Stimulated activated CD8-positive, alpha-beta memory T cell treated with anti-CD3 and anti-CD28 coated beads, Interleukin-7, amount 100 ng/mL, for 24 hours (primary cell): ENCODE measurements at places on chromosomes 6 and 20.

DNA sequence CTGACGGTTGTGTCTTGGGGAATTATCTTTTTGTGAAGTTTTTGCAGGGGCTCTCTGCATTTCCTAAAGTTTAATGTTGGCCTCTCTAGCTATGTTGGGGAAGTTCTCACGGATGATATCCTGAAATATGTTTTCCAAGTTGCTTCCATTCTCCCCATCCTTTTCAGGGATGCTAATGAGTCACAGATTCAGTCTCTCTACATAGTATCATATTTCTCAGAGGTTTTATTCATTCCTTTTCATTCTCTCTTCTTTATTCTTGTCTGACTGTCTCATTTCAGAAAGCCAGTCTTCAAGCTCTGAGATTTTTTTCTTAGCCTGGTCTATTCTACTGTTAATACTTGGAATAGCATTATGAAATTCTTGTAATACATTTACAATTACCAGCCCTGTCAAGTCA, 61.3 kb downstream of the UNC5CL start:
- no peak for DNase-seq

DNA sequence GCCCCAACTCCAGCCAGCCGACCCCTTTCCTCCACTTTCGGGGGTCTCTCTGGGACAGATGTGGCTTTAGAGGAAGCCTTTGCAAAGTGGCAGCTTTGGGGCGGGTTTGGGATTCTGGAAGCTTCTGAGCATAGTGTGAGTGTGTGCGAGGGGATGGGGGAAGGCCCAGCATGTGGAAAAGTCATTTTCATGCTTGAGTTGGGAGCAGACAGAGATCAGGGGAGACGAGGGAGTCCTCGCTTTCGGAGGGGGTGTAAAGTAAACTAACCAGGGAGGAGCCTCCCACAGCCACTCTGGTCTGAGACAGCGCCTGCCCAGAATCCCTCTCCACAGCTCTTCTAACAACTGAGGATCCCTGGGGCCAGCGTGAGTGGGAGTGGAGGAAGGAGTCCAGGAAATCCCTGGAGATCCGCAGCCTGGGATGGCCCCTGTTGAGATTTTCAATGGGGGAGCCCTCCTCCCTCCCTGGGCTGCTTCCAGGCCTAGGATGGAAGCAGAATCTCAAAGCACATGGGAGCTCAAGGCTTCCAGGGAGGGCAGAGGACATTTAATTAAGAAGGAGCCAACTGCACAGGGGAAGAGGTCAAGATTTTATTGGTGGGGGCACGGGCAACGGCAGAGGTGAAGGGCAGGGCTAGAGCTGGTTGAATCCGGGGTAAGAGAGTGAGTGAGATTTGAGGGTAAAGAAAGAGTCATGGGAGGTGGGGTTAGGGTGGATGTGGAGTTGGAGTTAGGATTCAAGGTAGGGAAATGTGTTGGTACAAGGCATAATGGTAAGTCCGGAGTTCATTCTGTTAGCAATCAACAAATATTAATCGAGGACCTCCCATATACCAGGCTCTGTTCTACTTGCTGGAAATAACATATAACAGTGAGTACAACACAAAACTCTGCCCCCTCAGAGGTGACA, 102.3 kb upstream of the FOXP4 start:
- DNase-seq: no peak

- DNase-seq: no peak
Observed at GRCh38 chr6:155291291-155291690, 23.0 kb downstream of the TFB1M start.

- no peak for DNase-seq
Observed at GRCh38 chr6:80356000-80356399, 249.5 kb downstream of the BCKDHB start.

GRCh38 chr20:45011108-45011526, 44.8 kb downstream of the STK4 start:
- peak; percentile 17 for DNase-seq

- no peak for DNase-seq
Observed at GRCh38 chr20:12570371-12570770, 438.4 kb upstream of the SPTLC3 start.

- no peak for DNase-seq
Observed at GRCh38 chr6:166933396-166933795, 23.0 kb downstream of the RNASET2 start.

DNA sequence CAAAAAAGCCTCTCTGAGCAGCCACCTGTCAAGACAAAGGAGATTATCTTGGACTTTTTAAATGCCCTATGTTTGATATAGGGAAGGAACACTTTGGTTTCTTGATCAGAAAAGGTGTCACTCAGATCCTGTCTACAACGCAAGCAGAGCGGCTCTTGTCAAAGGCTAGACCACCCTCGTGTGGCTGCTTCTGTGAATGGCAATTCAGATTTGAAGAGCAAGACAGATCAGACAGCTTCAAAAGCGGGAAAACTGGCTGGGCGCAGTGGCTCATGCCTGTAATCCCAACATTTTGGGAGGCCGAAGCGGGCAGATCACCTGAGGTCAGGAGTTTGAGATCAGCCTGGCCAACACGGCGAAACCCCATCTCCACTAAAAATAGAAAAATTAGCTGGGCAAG, 10.1 kb upstream of the NXT1 start:
- DNase-seq: no peak

DNA sequence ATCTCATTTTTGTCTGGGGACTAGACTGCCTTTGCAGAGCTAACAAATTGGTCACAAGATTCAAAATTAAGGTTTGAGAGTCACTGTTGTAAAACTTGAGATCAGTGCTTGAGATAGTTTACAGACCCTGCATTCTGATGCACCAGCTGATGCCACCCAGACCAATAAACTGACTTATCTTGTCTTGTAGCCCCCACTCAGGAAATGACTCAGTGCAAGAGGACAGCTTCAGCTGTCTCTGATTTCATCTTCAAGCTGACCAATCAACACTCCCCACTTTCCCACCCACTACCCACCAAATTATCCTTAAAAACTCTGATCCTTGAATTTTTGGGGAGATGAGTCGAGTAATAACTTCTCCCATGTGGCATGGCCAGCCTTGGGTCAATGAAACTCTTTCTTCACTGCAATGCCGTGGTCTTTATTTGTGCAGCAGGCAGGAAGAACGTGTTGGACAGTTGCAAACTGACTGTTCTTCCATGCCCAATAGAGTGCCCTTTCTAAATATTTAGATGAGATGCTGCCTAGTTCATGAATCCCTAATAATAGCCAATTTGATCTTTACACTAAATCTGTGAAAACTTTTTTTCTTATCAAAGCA, 48.3 kb upstream of the PROKR2 start:
- DNase-seq: no peak

DNA sequence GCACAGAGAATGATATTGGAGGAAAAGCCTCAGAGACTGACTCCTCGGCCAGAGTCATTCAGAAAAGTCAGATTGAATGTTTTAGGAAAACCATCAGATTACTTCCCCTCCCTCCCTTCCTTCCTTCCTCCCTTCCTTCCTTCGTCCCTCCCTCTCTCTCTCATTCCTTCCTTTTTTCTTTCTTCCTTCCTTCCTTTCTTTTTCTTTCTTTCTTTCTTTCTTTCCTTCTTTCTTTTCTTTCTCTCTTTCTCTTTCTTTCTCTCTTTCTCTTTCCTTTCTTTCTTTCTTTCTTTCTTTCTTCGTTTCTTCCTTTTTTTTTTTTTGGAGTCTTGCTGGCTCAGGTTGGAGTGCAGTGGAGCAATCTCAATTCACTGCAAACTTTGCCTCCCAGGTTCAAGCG, 7.4 kb downstream of the OCSTAMP start:
- no peak for DNase-seq

GRCh38 chr6:147023148-147023547, 181.1 kb upstream of the STXBP5 start:
- DNase-seq: no peak

- no peak for DNase-seq
Observed at GRCh38 chr6:102902471-102902870, 1509.0 kb downstream of the GRIK2 start.

DNA sequence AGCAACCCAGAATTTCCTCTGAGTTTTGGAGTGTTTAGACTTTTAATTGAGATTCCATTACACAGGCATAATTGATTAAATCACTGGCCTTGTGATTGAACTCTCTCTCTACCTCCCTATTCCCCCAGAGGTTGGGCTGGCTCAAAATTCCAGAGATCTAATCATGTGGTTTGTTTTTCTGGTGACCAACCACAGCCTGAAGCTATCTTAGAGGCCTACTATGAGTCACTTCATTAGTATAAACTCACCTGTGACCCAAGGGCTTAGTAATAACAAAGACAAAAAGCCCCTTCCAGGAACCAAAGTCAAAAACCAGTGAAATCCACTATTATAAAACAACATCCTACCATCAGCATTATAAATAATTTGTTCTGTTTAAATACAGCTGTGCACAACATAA, 992.5 kb upstream of the CITED2 start:
- DNase-seq: no peak

DNA sequence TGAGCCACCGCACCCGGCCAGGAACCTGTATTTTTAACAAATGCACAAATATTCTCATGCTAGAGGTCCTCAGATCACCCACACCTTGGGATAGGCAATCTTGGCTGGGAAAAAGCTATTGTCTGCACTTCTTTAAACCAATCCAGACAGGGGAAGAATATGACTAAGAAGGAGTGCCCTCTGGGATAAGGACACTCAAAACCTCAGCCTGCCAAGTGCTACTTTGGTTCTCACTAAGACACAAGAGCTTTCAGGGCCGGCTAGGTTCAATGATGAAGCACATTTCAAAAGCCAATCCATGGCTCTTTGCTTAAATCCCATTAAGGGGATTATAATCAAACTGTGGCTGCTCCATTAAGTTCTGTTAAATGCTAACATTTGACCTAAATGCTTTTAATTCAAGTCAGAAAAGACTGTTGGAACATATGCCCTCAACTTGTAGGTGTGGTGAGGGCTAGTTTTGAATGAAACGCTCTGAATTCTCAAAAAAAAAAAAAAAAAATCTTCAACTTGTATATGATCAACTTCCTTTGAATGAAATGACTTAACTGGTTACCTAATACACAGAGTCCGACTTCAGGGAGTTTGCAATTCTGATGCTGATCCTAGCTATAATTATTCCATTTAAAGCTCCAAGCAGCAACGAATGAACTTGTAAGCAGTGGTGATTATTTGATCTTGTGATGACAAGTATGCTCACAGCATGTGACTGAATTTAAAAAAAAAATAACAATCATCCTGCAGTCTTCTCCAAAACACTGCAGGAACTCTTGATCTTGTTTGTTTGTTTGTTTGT, 56.6 kb downstream of the SLC23A2 start:
- DNase-seq: no peak

GRCh38 chr6:79375635-79376337, 141.3 kb upstream of the HMGN3 start:
- DNase-seq: no peak

DNA sequence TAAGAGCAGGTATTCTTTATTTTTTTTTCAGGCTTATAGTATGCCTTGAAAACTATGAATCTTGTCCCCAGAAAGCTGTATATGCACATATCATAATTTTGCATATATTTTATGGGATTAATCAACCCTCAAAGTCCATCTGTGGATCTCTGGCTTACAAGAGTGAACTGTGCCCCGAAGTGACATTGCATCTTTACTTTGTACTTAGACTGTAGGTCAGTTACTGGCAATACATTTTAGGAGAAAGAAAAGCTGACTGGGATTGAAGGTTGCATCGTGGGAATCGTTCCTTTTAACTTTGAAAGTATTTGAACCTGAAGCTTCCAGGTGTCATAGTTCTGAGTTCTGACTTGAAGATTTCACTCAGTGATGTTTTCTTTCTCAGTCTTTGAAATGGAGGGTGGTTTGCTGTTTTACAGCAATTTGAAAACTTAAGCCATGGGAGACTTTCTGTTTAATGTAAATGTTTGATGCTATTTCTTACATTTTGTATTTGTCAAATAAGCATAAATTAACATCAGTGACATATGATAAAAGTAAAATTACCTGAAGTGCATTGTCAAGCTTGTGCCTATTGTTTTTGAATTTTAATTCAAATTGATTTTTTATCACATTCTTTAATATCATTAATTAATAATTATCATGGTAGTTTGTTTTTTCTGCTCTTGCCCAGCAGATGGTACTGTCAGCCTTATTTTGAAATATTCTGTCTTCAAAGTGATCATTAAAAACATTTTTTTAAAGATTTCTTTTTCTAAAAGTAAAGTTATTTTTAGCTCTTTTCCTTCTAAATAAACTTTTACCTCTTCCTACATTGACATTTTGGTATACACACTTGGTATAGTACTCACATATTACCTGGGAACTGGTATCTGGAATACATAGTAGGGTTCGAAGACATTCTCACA, 29.0 kb downstream of the L3MBTL3 start:
- no peak for DNase-seq

GRCh38 chr6:27280064-27280539, 32.0 kb downstream of the POM121L2 start:
- no peak for DNase-seq

- no peak for DNase-seq
Observed at GRCh38 chr6:161128230-161128629, 136.7 kb downstream of the MAP3K4 start.

DNA sequence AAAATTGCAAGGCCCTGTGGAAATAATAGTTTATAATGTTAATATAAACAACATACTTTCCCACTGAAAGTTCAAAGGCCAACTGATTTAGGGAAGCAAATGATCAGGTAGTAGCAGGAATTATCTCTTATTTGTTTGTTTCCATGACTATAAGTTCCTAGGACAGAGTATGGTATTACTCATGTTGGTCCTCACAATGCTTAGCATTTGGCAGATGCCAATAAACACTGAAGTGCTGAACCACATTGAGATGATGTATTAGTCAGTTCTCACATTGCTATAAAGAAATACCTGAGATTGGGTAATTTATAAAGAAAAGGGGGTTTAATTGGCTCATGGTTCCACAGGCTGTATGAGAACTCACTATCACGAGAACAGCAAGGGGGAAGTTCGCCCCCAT, 129.6 kb upstream of the NUP153 start:
- no peak for DNase-seq

GRCh38 chr6:127383988-127384387, 40.6 kb upstream of the ECHDC1 start:
- no peak for DNase-seq

GRCh38 chr20:16611817-16612216, 38.6 kb upstream of the KIF16B start:
- DNase-seq: no peak

DNA sequence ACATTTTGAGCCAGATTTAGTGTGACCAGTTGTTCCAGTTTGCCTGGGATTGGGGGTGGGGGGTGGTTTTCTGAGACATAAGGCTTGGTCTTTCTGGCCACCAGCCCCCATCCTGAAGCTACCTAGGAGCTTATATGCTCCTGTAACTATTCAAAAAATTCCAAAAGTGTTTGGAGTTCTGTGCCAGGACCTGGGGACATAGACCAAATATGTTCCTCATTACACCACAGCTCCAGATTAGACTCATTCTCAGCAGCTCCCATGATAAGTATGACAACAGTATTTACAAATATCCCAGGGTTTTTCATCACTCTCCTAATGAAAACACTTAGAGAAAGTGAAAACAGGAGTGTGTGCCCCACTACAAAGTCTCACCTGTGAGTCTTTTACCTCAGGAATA, 37.8 kb upstream of the RNF144B start:
- DNase-seq: no peak

DNA sequence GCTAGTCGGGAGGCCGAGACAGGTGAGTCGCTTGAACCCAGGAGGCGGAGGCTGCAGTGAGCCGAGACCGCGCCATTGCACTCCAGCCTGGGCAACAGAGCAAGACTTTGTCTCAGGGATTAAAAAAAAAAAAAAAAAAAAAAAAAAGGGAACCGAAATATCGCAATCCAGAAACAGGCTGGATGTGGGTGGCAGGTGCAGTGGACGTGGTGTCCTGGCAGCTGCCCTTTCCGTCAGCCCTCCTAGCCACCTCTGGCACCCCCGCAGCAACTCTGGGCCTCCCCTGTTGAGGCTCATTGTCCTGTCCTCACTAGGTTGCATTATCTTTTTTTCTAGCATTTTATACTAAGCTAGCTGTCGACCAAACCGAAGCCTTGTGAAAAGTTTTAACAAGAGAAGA, 113.5 kb downstream of the DTNBP1 start:
- DNase-seq: no peak
